ENCODE measurements at places on chromosomes 7 and 10.

DNA sequence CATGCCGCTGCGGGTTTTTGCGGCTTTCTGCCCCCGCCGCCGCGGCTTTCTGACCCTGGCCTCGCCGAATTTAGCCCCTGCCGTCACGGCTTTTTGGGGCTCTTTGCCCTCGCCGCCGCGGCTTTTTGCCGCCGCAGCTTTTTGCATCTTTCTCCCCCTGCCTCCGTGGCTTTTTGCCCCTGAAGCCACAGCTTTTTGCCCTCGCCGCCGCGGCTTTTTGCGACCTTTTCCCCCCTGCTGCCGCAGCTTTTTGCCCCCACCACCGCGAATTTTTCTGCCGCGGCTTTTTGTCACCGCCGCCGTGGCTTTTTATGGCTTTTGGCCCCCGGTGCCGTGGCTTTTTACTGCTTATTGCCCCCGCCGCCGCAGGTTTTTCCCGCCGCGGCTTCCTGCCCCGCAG lies 636.5 kb downstream of the ZNF716 start:
- no peak for DNase-seq

- DNase-seq, result no peak
These were observed 38.5 kb downstream of the KCTD7 start for GRCh38 chr7:66667023-66667728.

DNA sequence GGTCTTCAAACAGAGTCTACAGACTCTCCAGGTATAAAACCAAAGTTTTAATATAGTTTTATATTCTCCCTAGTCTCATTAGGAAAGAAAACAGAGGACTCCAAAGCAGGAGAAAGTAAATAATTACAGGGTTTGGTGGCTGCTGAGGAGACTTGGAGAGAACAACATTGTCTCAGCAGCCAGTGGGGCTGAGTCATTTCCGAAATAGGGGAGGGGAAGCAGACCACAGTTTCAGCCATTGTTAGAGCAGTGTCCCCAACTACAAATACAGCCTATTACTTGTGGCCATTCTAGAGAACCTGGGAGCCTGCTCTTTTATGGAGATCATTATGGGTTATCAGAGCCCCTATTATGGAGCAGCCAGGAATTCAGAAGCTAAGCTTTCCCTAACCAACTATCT lies 44.2 kb upstream of the A1CF start:
- DNase-seq, result no peak

DNA sequence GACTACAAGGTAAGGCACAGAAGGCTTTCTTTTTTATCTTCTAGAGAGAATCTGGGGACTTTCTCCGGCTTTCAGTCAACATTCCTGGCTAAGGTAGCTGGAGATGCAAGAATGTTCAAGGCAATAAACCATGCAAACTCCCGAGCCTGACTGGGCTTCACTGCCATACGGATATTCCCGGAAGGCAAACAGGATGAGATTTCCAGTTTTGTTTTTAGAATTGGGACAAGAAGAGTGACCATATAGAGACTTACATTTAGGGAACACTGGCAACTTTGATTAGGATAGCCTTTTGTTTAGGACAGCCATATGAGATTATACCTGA lies 269 bp downstream of the CALD1 start:
- DNase-seq, result no peak

DNA sequence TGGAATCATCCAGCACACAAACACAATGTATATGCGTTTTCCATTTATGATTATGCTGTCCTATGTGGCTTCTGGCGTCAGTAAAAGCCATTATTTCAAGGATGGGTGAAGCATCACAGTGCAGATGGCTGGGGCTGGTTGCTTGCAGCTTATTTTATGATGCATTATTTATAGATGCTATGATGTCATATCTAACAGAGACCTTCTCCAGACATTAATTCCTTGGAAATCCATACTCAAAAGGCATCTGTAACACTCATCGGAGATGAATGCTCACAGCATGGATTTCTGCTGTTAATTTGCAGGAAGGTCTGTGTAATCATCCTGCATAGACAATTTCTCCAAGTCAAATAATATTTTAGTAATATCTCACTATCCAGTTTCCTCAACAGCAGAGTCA lies 7.2 kb downstream of the RGS10 start:
- no peak for DNase-seq

DNA sequence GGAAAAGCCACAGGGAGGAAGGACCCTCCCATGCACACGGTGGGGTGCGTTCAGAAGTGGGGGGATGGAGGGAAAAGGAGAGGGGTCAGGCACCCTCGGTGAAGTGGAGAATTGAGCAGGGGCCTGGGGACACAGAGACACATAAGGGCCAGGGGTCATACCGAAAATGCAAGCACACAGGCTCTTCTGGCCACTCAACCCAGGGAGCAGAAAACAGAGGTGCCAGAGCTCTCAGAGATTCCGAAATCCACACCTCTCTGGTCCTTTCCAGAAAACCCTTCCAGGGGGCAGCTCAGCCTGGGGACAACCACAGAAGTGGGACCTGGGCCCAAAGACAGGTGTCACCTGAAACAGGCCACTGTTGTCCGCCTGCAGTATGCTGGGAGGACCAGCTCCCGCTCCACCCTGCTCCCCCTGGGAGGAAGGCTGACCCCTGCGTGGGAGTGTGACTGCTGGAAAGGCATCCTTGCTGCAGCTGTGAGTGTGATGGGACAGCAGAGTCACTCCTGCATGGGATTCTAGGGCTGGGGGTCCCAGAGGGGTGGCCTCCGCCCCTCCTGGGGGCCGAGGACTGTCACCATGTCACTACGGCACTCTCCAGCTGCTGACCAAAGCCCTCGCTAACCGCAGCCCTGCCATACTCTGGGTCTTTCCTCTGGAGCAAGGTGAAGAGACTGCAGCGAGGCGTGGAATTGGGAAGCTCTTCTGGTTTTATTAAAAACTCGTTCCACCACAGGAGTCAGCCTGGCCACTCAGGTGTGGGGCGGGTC lies 63.1 kb downstream of the TMEM209 start:
- no peak for DNase-seq

GRCh38 chr10:6979371-6979770 lies 399.3 kb upstream of the PRKCQ start:
- DNase-seq, result no peak

- no peak for DNase-seq
These were observed 58.1 kb downstream of the CCDC3 start for GRCh38 chr10:12943425-12943824.

DNA sequence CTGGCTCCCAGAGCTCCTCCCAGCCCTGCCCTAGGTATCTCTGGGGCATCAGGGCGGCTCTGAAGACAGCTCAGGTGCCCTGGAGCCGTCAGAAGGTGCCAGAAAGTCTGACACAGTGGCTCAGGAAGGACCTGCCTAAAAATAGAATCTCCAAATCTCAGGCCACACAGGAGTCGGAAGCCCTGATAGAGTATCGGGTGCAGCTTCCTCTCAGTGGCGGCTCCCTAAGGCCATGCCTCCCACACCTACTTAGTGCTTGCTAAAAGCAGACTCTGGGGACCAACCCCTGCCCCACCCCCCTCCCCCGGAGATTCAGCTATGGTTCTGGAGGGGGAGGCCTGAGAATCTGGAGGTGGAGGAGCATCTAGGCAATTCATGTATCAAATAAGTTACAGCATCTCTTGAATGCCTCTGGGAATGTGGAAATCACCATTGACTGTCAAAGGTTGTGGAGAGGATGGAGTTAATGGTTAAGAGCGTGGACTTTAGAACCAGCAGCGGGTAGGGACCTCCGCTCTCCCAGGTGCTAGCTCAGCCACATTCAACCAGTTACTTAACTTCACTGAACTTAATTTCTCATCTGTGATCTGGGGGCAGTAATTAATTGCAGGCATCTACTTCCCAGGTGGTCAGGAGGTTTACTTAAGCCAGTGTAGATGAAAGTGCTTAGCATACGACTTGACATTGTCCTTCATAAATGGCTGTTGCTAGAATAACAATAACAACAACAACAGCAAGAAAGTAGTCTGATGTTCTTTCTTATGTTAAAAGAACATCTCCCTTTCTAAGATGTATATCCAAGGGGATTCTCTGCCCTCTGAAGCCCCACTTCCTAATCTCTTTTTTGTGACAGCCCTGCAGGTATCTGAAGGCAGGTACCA lies 38.6 kb upstream of the MXI1 start:
- DNase-seq, result no peak

- no peak for DNase-seq
These were observed 48.0 kb downstream of the CREB3L2 start for GRCh38 chr7:137953665-137954470.

GRCh38 chr10:3874990-3875841 lies 90.2 kb upstream of the KLF6 start:
- no peak for DNase-seq

DNA sequence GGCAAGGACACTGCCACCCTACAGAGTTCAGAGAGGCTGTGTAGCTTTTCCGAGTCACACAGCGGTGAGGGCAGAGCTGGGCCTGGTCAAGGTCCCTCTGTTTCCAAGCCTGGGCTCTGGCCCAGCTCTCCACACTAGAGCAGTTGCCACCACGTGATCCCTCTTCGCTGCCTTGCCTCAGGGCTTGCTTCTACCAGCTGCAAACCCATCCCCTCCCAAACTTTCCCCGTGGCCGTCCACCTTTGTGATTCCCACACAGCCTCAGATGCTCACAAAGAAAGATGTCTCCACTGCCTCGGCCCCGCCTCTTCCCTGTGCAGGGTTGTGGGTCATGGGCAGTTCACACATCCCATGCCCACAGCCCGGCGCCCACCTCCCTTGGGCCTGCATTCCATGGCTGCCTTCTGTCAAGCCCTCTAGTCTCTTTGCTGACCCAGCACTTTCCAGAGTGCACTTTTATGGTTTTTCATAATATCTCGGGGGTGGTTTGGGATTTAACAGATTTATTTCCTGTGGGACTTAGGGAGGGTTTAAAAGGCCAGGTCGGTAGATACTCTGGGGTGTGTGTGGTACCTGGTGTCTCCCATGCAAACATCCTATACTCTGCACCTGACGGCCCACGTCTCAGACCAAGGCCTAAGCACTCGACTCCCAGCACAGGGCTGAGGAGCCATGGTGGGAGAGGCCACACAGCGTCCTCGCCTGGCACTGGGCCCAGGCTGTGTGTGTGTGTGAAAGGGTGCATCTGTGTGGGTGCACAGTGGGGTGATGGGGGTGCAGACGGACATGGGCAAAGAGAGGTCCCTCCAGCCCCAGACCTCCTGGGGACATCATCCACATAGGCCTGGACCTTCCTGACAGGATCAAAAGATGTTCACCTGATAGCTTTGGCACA lies 59.6 kb downstream of the PKD1L1 start:
- DNase-seq, result no peak

- no peak for DNase-seq
These were observed 17.6 kb upstream of the ORAI2 start for GRCh38 chr7:102415685-102416225.

DNA sequence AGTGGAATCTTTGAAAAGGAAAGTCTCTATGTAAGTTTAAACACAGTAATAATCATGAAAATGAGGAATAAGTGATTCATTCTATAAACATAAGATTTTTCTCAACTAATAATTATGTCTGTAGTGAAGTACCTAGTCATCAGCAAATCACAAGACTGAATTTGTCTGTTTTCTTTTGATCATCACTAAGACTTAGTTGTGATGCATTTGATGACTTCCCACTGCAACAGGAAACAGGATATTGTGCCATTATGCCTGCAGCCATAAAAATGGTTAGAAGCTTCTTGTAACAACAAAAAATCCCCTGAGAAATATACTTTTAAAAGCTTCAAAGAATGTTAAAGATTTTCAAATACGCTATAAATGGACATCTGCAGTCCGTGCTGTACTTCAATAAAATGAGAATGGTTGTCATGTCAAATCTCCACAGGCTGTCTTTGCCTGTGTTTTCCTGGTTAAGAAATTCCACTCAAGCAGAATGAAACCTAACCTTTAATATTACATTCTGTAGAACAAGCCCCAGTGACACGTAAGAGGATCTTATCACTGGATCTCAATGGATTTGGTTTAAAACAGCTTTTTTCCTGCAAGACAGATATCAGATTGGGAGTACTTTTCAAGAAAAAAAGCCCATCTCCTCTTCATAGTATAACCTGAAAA lies 1262.3 kb upstream of the PHF14 start:
- DNase-seq, result no peak

DNA sequence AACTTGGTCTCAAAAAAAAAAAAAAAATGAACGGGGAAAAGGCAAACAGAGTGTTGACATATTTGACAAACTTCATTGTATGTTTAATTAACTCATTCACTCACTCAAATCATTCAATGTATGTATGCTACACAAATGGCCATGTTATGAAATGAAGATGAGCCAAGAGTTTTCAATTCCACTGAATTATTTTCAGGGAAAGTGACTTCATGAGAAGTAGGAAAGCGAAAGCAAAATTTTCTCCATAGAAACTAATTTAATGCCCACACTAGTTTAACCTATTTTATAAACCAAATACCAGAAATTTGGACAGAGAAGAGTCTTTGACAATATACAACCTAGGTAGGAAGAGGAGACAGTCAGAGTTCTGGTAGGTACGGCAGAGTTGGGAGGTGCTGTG lies 119.5 kb downstream of the HIPK2 start:
- no peak for DNase-seq

DNA sequence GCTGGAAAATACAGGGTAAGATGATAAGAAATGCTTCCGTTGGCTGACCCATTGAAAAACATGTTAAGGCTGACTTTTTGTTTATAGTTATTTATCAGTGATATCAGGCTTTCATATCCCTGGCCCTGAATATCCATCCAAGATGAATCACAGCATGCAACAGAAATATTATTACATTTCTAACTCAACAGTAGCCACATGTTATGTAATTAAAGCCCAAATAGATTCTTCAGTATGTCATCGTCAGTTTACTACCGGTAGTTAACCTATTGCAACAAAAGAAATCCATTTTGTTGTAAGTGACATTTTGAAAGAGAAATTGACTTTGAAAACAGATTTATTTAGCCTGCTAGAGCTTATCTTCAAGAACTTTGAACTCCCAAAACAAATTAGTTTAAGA lies 354.1 kb upstream of the CELF2 start:
- DNase-seq, result no peak

DNA sequence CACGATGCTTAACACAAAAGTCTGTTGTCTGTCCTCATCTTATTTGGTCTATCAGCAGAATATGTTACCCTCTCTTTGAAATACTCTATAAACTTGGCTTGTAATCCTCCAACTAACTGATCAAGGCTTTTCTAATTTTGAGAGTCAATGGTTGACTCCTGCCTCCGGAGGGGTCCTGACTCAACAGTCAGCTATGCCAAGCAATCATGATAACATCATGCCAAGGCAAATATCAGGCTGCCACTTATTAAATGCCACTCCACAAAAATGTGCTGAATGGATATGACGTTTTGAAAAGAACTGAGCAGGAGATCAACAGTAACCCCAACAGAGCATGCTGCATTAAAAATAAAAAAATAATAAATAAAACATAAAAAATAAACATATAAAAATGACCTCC lies 116.1 kb downstream of the PARD3 start:
- no peak for DNase-seq

GRCh38 chr10:78464856-78465267 lies 431.2 kb downstream of the RPS24 start:
- no peak for DNase-seq

- no peak for DNase-seq
These were observed 147.1 kb upstream of the MGMT start for GRCh38 chr10:129319934-129320333.

DNA sequence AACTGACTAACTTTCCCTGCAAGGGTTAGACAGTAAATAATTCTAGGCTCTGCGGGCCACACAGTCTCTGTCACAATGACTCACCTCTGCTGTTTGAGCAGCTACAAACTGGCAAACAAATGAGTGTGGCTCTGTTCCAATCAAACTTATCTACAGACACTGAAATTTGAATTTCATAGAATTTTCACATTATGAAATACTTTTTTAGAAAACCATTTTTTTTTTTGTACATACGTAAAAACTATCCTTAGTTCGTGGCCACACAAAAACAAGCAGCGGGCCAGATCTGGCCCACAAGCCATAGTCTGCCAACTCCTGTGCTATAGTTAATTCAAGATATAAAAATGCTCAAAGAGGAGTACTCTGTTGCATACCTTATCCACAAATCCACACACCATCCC lies 32.6 kb downstream of the PIP4K2A start:
- DNase-seq, result no peak

All from omental fat pad (tissue), 4 donors.